Left lung (tissue), 14 donors: ENCODE measurements at places on chromosomes 11 and 22.
A peak's percentile ranks its signal among the peaks of the same experiment; 100 is the strongest.

DNA sequence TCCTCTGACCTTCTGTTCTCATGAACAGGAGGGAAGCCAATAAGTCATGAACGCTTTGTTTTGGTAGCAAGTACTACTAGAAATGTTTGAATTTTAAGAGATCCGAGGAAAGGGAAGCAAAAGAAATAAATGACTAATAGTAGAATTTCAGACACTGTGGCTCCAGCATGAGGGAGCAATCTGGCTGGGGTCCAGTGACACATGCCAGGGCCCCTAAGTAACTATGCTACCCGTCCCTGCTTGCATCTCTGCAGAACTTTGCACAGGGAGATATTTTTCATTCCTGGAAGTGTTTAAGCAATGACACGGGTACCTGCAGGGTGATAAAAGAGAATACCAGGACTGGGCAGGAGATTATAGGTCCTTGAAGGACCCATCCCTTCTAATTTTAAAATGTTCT, 7.3 kb upstream of the ADAMTS8 start:
- DNase-seq: no peak

- no peak for DNase-seq
Observed at GRCh38 chr11:20762116-20762844, 92.9 kb downstream of the NELL1 start.

GRCh38 chr11:15006139-15006759, 34.1 kb upstream of the CALCA start:
- no peak for DNase-seq

- no peak for DNase-seq
Observed at GRCh38 chr11:37642296-37642695, 1044.3 kb upstream of the RAG2 start.

GRCh38 chr11:97364047-97364446, 974.2 kb downstream of the JRKL start:
- no peak for DNase-seq

GRCh38 chr11:123560006-123560405, 94.4 kb downstream of the SCN3B start:
- peak; percentile 82 for DNase-seq

DNA sequence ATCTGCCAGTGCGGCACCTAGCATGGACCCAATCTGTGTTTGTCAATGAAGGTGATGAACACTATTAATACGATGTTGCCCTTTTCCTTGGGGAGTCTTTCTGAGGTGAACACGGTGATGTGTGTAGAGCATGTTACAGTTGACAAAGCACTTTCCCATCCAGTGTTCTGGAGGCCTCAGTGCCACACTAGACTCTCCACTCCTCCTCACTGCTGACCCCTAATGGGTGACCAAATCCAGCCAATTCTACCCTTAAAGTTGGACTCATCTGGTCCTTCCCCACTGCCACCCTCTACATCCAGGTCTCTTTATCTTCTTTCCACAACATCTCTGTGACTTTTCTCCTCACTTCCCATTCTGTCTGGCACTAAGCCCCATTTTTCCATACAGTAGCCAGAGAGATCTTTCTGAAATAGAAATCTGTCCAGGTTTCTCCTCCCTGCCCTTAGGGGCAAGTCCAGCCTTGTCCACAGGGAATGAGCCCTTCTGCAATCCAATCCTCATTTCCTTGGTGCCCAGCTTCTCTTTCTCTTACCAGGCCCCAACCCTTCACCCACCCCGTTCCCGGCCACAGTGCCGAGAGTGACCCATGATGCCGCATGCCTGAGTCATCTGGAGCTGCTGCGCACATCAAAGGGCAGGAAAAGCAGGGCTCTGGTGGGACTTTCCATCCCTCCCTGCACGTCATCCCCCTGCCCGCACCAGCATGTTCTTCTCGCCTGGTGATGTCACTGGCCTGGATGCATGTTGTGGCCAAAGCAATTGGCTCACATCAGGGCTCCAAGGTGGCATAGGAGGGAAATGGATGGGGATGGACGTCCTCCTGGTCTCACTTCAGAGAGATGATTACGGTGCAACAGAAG, 64.2 kb downstream of the RASSF10 start:
- no peak for DNase-seq

DNA sequence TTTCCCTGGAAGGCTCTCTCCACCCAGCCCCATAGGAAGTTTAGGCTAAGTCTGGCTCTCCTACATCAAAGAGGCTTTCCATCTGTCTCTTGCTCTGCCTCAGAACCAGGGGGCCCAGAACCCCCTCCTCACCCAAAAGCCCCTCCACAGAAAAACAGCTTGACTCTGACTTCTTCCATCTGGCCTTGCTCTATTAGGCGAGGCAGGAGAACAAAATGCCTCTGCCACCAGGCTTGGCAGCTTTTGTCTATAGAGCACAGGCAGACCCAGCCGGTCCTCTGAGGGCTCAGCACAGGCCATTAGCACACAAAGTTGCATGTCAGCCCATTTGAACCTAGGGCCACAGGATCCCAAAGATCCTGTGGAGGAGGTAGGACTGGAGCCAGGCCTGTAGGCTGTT, 75.7 kb upstream of the SUSD2 start:
- no peak for DNase-seq

- no peak for DNase-seq
Observed at GRCh38 chr22:50101870-50102565, 12.2 kb downstream of the MOV10L1 start.

- DNase-seq: no peak
Observed at GRCh38 chr11:12214751-12215150, 104.4 kb downstream of the MICAL2 start.

- no peak for DNase-seq
Observed at GRCh38 chr22:42343531-42344081, 73.2 kb upstream of the TCF20 start.

DNA sequence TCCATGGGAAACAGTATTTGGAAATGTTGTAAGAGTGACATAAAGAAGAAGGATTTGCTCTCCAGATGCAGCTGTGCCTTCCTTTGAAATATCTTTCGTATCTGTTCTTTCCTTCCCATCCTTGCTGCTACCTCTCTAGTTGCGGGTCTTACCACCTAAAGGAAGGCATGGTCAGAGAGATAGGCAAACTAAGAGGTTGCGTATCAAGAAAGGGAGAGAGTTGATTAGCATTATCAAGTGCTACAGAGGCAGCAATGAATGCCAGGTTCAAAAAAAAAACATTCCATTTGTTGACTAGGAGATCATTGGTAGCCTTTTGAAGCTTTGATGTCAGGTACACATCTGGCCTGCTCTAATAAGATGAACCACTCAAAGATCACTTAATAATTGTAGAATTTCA, 4.6 kb downstream of the GTPBP1 start:
- DNase-seq: no peak

DNA sequence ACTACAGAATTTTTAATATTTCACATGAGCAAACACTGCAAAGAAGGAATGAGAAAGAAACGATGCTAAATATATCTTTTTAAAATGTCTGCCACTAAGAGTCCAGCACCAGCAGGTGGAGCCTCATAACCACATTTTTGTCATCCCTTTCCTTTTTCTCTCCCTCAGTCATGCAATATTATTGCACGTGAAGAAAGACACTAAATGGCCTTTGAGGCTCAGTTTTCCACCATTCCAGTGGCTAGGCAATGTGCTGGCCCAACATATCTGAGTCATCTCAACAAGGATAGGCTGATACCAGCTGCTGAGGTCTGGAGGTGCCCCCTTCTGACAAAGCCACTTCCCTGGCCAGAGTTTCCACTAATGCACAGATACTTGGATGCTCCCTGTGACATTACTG, 1.8 kb downstream of the ALKBH8 start:
- no peak for DNase-seq

DNA sequence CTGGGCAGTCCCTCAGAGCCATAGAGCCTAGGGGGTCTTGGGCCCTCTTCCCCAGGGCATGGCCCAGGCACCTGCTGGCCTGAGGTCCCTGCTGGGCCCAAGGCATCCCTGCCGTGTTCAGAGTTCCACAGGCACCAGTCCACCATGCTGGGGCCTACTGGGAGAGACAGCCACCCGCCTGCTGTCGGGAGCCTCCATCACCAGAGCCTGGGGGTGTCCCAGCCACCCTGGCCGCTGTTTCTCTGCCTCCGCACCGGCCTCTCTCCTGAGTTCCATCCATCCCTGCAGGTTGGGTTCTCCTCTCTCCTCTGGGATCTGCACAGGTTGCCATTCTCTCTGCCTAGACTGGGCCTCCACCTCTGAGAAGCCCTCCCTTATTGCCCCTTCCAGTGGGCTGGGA, 68.6 kb downstream of the KCNQ1 start:
- DNase-seq: no peak

DNA sequence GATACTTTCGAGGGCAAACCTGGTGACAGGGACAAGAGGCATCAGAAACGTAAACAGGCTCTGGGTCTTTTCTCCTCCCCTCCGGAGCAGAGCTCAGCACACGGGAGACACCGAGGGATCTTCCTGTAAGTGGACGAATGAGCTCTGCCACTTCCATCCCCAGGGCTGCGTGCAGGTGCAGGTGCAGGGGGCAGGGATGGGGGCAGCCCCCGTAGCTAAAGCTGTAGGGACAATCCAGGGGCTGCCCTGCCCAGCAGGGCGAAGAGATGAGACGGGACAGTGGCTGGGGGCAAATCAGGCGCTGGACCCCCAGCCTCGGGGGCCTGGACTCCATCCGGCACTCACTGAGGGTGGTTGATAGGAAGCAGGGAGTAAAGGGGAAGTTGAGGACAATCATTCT, 505.4 kb downstream of the BRD1 start:
- no peak for DNase-seq

- DNase-seq: no peak
Observed at GRCh38 chr11:124075841-124076651, 34.9 kb upstream of the OR10G7 start.

- no peak for DNase-seq
Observed at GRCh38 chr11:123841174-123841573, 35.0 kb upstream of the OR6M1 start.

GRCh38 chr11:131841925-131842635, 471.7 kb downstream of the NTM start:
- DNase-seq: no peak

- no peak for DNase-seq
Observed at GRCh38 chr11:70732881-70733196, 334.5 kb downstream of the CTTN start.

DNA sequence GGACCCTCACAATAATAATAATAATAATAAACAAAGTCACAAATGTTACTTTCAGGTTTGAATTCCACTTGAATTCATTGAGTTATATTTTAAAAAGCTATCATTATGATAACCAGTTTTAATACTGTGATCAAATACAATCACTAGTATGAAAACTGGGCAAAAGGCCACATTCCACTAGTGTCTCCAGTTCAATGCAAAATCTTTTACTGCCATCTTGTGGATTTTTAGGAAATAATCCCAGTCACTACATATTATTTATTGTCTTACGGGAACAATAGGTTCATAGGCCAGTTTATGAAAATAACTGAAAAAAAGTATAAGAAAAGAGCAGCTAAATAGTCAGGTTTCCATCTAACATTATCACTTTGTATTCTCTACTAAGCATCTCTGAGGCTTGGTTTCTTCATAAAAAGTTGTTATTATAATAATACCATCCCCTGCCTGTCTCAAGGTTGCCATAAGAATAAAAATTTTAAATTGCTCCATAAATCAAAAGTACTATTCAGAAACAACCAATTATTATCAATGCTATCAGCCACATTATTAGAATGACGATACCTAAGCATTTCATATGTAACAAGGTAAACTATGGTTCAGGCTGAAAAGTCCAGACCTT, 533.9 kb upstream of the CCDC90B start:
- peak; percentile 45 for DNase-seq

DNA sequence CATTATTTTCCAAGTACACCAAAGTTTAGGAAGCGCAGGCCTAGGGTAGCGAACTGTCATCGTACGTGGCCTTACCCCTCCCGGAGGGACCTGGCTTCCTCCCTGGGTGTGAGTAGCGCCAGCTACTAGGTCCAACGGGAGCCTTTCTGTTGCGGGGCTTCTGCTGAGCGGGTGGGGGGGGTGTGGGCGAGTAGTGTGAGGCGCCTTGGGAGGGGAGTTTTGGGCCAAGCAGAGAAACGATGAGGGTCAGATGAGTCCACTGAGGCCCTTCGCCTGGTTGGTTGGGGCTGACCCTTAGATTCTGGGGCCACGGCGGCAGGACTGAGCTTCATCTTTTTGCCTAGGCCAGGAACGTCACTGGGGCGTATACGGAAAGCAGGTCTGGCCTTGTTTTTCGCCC, 868 bp downstream of the TEF start:
- no peak for DNase-seq

DNA sequence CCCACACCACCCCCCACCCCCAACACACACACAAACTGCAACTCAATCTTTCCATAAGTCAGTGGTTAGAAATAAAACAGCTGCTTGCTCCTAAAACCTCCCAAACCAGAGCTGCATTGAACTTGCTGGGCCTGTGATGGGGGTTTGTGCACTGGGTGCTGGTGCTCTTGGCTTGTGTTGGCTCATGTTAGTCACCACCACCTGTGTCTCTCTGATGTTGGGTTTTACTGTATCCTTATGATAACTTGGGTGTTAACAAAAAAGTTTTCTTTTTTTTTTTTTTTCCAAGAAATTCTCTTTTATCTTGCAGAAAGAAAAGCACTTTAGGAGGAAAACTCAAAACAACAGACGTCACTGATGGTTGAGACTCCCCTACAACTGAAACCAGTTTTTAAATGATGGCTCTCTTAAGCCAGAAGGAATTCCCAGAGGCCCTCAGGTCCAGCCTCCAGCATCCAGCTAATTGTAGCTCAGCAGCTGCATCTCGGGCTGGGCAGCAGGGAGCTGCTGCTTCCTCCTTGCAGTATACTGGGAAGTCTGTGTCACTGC, 79.9 kb upstream of the DRD2 start:
- no peak for DNase-seq

GRCh38 chr22:21082248-21082647, 36.5 kb downstream of the LRRC74B start:
- no peak for DNase-seq

DNA sequence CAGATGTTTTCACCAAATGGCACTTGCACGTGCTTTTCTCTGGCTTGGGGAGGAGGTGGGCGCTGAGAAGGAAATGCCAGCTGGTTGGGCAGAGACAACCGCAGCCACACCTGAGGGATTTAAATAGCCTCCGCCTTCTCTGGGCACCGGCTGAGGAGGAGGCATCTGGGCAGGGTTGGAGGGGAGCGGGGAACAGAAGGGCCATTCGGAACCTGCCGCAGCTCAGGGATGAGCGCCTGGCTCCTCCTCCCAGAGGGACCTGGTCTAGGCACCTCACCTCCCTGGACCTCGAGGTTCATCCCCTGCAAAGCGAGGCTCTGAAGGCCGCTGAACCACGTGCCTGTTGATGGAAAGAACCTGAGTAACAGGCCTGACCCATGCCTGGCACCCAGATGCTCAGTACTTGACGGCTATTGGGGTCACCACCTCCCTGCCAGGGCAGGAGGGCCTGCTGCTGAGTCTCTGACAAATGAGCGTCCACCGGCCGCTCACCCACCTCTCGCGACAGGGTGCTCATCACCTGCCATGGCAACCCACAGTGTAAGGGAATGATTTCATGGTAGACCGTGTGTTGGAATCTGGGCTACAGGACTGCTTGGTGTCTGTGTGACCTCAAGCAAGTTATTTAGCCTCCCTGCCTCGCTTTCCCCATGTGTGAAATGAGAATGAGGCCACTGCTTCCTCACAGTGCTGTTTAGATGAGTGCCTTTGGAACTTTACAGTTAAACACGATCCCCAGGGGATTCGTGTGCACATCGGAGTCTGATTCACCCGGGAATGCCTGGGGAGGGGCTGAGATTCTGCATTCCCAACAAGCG, 2.0 kb upstream of the KDELR3 start:
- DNase-seq: no peak

- no peak for DNase-seq
Observed at GRCh38 chr22:48750826-48751440, 1076.7 kb downstream of the BRD1 start.

- DNase-seq: no peak
Observed at GRCh38 chr22:45190202-45190872, 26.6 kb downstream of the NUP50 start.

- DNase-seq: no peak
Observed at GRCh38 chr11:85948884-85949283, 93.7 kb downstream of the CCDC83 start.

GRCh38 chr11:35126879-35127581, 11.9 kb upstream of the CD44 start:
- DNase-seq: no peak
